ENCODE measurements at places on chromosomes 3 and 15.

- no peak for DNase-seq
These were observed 53.9 kb upstream of the TTC14 start for GRCh38 chr3:180548050-180548449.

DNA sequence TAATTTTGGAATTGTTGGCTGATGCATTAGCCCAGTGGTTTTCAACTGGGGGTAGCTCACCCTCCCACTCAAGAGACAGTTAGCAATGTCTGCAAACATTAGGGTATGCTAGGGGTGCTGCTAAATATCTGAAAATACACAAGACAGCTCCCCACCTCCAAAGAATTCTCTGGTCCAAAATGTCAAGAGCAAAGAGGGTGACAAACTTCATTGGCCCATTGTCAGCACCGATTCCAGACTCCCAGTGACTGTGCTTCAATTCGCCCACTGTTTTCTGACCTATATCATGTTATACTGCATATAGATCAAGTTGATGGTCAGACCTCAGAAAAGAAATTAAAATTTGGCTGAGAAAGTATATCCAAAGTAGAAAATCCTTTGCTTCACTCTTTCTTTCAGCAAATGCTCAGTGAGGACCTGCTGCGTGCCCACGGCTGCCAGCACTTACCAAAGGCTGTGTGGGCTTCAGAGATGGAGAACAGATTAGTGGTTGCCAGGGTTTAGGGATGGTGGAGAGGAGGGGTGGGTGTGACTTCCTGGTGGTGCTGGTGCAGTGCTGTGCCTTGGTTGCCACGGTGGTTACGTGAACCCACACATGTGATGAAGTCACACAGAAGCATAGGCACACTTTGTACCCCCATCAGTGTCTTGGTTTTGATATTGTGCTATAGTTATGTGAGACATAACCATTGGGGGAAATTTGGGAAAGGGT lies 204.0 kb downstream of the PLCL2 start:
- no peak for DNase-seq

GRCh38 chr3:131048030-131048429 lies 21.4 kb downstream of the NEK11 start:
- no peak for DNase-seq

- DNase-seq, result no peak
These were observed 15.7 kb downstream of the RFT1 start for GRCh38 chr3:53114412-53115074.

DNA sequence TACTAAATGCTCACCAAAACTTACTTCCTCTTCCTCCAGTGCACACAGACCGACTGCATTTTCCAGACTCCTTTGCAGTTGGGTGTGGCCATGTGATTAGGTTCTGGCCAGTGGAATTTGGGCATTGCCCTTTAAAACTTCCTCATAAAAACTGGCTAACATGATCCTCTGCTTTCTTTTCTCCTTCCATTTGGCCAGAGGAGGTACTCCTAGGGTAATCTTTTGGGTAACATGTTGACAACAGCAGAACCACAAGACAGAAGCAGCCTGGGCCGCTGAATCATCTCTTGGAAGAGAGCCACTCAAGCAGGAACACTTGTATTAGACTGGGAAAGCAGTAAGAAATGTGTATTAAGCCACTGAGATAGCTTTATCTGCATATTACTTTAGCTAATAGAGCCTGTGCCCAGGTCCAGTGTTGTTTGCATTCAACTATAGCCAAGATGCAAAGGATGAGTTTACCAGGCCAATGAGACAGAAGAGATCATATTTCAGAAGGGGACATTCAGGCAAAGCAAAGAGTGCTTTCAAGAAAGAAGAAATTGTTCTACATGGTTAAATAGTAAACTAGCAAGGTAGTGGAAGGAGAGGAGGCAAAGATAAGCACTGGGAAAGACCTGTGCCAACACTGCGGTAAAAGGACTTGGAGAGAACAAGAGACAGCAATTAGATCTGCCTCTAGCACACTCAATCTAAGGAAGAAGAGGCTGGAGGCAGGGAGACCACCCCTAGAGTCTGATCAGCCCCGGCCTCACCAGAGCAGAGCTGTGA lies 79.8 kb downstream of the PLCH1 start:
- no peak for DNase-seq

DNA sequence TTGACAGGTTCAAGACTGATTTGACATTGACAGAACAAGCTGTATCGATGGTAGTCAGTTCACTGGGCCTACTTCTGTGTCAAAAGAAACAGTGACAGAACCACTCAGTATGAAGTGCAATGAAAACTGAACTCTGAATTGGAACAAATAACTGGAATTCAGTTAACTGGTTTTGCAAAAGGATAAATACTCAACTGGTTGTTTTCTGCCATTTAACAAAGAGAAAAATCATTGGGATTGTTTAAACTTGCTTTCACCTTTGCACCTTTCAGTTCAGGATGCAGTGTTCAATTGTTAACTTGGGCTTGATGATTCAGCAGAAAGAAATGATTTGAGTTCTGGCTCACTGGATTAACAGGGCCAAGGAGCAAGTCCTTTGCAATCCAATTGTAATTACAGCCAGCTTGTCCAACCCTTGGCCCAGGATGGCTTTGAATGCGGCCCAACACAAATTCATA lies 4.9 kb downstream of the BTD start:
- no peak for DNase-seq

DNA sequence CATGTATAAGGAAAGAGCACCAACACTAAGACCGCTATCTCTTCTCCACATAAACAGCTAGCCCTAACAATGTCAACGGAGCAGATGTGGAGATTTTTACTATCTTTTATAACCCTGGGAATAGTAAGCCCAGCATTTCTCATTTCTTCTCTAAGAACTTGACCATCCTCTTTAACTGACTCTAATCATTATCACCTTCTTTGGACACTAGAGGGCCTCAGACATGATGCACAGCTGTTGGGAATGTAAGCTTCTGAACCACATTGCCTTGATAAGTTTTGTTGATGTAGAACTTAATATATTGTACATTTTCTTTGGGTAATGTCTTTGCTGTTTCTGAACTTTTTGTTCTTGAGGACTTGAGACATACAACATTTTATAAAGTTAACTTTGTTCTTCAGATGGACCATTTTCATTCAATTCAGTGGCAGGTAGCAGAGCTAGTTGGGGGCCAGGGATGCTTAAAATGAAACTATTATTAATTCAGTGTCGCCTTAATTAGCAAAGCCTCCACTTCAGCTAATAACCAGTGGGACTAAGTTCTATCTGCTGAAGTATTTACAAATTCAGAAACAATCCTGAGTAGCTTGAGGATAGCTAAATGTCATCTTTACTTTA lies 9.6 kb upstream of the TAGLN3 start:
- no peak for DNase-seq

DNA sequence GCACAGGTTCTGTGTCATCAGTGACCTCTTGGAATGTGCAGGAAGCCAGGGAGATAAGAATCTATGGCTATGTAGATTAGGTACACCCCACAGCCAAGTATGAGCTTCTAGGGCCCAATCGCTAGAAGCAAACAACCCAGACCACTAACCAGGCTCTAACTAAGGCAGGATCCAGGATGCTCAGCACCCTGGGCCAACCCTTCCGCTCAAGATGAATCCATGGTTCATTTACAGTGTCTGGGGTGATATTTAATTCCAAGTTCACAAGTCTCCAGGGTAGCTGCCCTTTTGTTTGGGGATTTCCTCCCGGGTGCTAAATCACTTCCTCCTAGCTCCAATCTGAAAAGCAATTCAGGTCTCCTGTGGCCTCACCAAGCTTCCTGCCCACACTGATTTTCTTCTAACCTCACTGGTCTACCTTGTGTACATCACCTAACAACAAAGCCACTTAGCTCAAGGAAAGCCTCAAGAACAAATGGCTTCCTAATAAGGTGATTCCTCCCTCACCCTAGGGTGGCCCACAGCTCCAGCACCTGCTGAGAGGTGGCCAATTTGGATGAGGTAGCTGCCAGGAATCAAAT lies 2.4 kb downstream of the EHD4 start:
- no peak for DNase-seq

- DNase-seq, result no peak
These were observed 36.0 kb downstream of the FOXP1 start for GRCh38 chr3:71547249-71548198.

- no peak for DNase-seq
These were observed 594.9 kb upstream of the CFAP20DC start for GRCh38 chr3:59644479-59645402.

GRCh38 chr3:147737376-147737775 lies 328.2 kb downstream of the ZIC1 start:
- no peak for DNase-seq

DNA sequence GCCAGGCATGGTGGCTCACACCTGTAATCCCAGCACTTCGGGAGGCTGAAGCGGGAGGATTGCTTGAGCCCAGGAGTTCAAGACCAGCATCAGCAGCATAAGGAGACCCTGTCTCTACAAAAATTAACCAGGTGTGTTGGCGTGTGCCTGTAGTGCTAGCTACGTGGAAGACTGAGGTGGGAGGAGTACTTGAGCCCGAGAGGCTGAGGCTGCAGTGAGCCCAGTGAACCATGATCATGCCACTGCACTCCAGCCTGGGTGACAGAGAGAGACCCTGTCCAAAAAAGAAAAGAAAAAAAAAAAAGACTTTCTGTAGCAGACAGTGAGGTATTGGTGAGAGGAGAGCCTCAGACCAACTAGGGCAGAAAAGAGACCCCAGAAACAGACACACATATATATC lies 263.8 kb downstream of the XXYLT1 start:
- no peak for DNase-seq

DNA sequence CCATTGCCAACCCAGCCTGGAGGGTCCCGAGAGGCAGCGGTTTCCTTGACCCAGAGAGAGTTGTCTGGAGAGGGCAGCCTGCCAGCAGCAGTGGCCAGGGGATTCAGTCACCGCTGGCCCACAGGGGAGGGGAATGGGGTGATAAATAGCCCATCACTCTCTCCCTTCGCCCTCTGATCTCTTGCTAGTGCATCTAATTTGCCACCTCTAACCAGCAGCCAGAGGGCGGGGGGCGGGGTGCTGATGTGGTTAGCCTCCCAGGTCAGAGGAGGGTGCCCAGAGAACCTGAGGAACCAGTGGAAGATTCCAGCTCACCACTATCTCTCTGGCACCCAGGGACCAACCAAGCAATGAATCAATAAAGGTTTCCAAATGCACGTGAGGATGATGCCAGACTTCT lies 35.1 kb upstream of the SLC6A11 start:
- no peak for DNase-seq

- DNase-seq, result no peak
These were observed 168.1 kb upstream of the MYRIP start for GRCh38 chr3:39641274-39641673.

DNA sequence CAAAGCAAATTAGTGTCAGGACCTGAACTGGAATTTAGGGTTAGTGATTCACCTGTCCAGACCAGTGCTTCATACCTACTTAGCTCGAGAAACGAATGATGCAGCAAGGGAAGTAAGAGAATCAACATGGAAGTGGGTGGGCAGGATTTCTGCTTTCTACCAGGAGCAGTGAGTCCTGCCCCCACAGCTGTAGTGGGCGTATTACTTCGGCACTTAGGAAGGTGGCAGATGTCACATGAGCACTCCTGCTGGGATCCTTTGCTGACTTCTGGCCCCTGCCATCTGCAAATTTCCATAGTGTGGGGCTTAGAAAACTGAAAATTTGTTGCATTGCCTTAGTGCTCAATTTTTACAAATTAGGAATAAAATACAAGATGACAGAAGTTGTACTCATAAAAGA lies 31.2 kb downstream of the RYR3 start:
- no peak for DNase-seq

- DNase-seq, result no peak
These were observed 64.3 kb downstream of the KLF13 start for GRCh38 chr15:31390777-31391486.

DNA sequence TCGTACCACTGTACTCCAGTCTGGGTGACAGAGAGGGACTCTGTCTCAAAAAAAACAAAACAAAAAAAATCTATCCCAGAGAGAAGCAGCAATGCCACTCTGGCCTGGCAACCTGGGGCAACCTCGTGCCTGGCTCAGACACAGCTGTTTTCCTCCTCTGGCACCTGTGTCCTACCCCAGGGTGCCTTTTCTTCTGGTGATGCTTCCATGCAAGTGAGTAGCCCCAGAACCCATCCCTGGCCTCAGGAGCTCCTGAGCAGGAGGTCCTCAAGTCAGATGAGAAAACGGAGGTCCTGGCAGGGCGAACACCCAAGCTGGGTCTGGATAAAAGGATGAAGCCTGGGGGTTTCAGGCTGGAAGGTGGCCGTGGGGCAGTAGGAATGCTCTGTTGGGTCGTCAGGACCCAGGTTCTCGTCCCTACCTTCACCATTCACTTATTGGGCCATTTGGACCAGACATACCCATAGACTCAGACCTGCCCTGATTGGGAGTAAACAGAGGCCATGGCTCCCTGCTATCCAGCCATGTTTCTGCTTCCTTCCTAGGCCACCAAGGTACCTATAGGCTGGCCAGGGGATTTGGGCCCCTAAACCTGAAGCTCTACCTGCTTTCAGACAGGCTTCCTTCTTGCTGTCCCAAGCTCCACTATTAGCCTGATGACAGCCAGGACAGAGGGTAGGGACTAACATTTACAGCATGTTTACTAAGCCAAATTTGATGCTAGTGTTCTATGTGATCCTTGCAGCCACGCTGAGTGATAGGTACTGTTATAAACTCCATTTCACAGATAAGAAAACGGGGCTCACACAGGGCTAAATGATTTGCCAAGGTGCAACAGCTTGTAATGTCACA lies 102.2 kb downstream of the DAPK2 start:
- no peak for DNase-seq

- no peak for DNase-seq
These were observed 29.6 kb upstream of the SELENOK start for GRCh38 chr3:53921296-53921695.

GRCh38 chr15:101805605-101806345 lies 2.5 kb downstream of the OR4F6 start:
- no peak for DNase-seq

DNA sequence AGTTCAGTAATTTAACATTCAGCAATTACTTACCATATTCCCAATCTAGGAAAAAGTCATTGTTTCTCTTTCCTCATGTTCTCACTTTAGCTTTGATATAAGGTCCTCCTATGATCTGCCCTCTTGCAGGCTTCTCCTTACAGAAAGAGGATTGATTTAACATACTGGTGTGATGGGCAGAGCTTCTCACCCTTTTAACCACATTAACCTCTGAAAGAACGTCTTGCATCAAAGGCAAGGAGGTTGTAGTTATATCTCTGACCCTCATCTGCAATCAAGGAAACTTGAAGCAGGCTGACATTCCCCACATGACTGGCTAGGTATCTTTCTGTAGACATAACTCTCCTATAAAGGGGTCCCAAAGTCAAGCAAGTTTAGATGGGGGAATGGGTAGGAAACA lies 39.5 kb downstream of the BTLA start:
- DNase-seq, result no peak

DNA sequence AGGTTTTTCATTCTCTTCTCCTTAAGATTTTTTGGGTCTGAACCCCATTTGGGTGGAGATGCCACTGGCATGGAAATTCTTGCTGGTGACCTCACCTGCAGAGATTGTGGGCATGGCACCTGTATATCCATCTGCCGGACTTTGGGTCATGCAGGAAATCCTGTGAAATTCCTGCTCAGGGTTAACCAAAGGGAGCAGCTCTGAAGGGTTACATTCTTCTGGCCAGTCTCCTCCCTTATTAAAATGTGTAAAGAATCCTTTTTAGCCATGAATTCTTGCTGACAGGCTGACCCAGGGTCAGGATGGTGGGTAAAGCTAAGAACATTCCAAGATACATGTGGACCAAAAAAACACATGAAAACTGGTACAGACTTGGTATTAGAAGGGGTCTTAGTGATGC lies 27.4 kb downstream of the ARHGEF26 start:
- DNase-seq, result no peak

GRCh38 chr15:51356983-51357382 lies 15.5 kb downstream of the GLDN start:
- DNase-seq, result no peak

GRCh38 chr15:33309602-33310276 lies 1.0 kb upstream of the RYR3 start:
- DNase-seq, result no peak

Measured in left lung (tissue), 14 donors.